Naive thymus-derived CD4-positive, alpha-beta T cell (primary cell): ENCODE measurements at places on chromosomes 5 and 9. TPM values are rescaled to one million over a fixed set of nuclear protein-coding genes. Genes with fewer than 3 reads are reported as not detected.

DNA sequence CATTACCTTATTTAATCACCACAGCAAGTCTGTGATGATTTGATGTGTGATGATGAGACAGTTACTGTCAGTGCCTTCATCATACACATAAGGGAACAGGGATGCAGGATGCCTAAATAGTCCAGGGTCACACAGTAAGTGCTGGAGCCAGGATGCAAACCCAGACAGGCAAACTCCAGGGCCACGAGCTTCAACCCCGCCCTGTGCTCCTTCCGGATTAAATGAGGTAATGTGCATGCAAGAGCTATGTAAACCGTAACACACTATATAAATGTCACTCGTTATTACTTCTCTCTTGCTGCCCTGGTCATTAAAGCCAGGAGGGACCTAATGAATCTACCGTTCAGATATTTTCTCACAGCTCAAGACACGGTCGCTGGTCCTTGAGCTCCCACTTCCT lies 12.8 kb downstream of the SMIM23 start:
- H3K4me1 ChIP-seq: no peaks in the 10 kb centered on the region
- H3K4me3 ChIP-seq: no peak overlapping the region
- DNase-seq: no peak
- H3K27me3 ChIP-seq: no peaks in the 10 kb centered on the region
- H3K27ac ChIP-seq: no peak overlapping the region

DNA sequence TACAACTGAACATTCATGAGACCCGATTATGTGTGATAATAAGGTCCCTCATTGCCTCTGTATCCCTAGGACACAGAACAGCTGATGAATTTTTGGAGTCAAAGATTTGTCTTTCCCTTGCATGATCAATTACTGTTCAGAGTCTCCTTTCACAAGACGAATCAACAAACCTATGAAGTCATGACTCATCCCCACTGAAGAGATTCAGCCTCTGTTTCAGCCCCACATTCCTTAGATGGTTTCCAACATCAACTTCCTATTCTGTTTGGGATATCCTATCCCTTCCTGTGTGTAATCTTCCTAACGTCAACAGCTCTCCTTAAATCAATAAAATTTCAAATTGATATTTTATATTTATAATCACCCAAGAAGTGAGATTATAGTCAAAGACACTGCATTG lies 199.0 kb downstream of the DNAH5 start:
- H3K27me3 ChIP-seq: no peaks in the 10 kb centered on the region
- no peaks in the 10 kb centered on the region for H3K36me3 ChIP-seq
- H3K4me1 ChIP-seq: no peaks in the 10 kb centered on the region
- H3K27ac ChIP-seq: no peak overlapping the region
- H3K4me3 ChIP-seq: no peak overlapping the region
- no peak for DNase-seq

- DNase-seq: no peak
- peaks cover 33% of the 10 kb centered on the region for H3K4me1 ChIP-seq
- H3K4me3 ChIP-seq: no peak overlapping the region
- H3K27ac ChIP-seq: peak overlapping the region; percentile 93
- no peaks in the 10 kb centered on the region for H3K27me3 ChIP-seq
- H3K36me3 ChIP-seq: no peaks in the 10 kb centered on the region
Measured at GRCh38 chr5:151225475-151225874, 1.6 kb upstream of the CCDC69 start.

The INSL4 gene
- total RNA-seq: not detected in 2 replicates

DNA sequence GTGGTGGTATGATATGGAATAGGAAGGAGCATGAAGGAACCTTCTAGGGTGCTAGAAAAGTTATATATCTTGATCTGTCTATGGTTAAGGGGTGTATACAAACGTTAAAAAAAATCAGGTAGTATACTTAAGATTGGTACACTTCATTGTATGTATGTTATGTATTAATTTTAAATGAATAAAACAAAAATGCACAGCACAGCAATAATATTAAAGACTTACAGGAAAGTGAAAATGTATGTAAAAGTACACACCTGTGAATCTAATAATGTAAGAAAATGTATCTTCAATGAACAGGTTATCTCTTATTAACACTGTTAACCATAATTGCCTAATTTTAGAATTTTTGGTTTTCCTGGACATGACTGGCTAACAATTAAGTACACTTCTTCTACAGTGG lies 77.2 kb downstream of the HMGCR start:
- DNase-seq: no peak
- H3K36me3 ChIP-seq: peaks cover 16% of the 10 kb centered on the region
- no peak overlapping the region for H3K4me3 ChIP-seq
- H3K4me1 ChIP-seq: no peaks in the 10 kb centered on the region

The OMD gene
- total RNA-seq: not detected in 2 replicates

The PCDHB16 gene
- not detected for total RNA-seq

DNA sequence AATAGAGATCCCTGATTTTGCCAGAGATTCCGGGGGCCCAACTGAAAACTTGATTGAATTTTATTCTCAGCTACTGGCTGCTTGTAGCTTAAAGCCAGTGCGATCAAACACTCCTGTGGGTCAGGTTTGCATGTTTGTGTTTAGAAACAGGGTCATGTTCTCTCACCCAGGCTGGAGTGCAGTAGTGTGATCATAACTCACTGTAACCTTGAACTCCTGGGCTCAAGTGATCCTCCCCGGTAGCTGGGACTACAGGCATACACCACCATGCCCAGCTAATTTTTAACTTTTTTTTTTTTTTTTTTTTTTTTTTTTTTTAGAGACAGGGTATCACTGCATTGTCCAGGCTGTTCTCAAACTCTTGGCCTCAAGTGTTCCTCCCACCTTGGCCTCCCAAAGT lies 66.6 kb downstream of the LRRC70 start:
- H3K4me1 ChIP-seq: no peaks in the 10 kb centered on the region
- no peaks in the 10 kb centered on the region for H3K36me3 ChIP-seq
- H3K27me3 ChIP-seq: no peaks in the 10 kb centered on the region
- DNase-seq: no peak
- H3K27ac ChIP-seq: no peak overlapping the region

GRCh38 chr9:128635266-128636023 lies 21.2 kb downstream of the DYNC2I2 start:
- DNase-seq: no peak
- H3K4me1 ChIP-seq: no peaks in the 10 kb centered on the region
- H3K27me3 ChIP-seq: no peaks in the 10 kb centered on the region
- H3K4me3 ChIP-seq: no peak overlapping the region
- peaks cover 5% of the 10 kb centered on the region for H3K36me3 ChIP-seq

DNA sequence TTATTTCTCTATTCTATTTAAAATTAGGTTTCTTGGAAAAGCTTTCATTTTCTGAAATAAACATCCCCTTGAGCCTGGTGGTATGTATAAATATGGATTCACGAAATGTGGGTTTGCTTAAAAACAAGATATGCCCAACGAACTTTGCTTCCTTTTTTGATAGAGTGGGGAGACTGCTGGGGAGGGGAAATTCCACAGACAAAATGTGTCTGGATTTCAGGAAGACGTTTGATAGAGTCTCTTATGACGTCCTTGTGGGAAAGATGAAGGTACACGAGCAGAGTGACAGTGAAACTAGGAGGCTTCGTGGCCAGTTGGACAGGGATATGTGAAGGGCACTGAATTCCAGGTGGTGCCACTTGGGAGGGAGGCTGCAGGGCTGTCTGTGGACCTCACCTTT lies 84.5 kb upstream of the RPS23 start:
- H3K27ac ChIP-seq: no peak overlapping the region
- peaks cover 7% of the 10 kb centered on the region for H3K4me1 ChIP-seq

The GPR151 gene
- total RNA-seq: not detected

DNA sequence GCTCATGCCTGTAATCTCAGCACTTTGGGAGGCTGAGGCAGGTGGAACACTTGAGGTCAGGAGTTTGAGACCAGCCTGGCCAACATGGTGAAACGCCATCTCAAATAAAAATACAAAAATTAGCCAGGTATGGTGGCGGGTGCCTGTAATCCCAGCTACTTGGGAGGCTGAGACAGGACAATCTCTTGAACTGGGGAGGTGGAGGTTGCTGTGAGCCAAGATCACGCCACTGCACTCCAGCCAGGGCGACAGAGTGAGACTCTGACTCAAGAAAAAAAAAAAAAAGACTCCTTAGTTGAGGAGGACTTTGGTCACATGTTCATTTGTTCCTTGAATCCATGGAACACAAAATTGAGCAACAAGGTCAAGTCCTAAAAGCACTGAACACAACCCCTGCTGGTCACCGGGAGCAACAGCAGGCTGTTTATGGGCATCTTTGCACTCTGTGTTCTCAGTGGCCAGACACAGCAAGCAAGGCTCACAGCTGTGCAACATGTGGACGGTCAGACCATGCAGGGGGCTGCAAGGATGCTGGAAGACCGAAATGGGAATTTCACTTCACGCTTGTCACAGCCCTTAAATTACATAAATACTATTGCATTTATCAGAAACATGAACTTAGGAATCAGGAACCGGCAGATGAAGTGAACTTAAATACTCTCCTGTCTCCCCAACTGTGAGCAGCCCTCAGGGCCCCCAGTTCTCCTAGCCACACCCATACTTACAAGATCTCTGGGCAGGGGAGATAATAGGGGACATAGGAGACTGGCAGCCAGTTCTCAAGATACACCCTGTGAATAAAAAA lies 2.8 kb downstream of the GBGT1 start:
- peak; percentile 34 for DNase-seq
- peaks cover 3% of the 10 kb centered on the region for H3K4me1 ChIP-seq
- no peaks in the 10 kb centered on the region for H3K27me3 ChIP-seq
- no peaks in the 10 kb centered on the region for H3K36me3 ChIP-seq
- no peak overlapping the region for H3K4me3 ChIP-seq

GRCh38 chr9:124574534-124575375 lies 67.6 kb upstream of the NR5A1 start:
- no peaks in the 10 kb centered on the region for H3K36me3 ChIP-seq
- H3K27me3 ChIP-seq: no peaks in the 10 kb centered on the region
- H3K27ac ChIP-seq: no peak overlapping the region
- DNase-seq: no peak

DNA sequence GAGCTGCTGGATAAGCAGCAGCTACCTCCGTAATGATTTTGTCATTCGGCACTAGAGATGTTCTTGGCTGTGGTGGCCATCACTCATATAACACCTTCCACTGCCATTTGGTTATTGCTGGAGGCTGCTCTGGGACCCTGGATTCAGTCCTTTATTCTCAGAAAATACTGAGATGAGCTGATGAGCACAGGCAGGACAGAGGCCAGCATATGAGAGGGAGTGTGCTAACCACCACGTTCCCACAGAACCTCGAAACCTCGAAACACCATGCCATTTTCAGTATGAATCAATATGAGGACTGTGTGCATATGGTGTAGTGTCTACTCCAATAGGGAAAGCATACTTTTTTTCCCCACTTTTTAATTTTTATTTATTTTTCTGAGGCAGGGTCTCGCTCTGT lies 56.6 kb downstream of the ADAM19 start:
- H3K4me1 ChIP-seq: no peaks in the 10 kb centered on the region
- H3K4me3 ChIP-seq: no peak overlapping the region
- H3K36me3 ChIP-seq: no peaks in the 10 kb centered on the region
- peak; percentile 39 for DNase-seq
- H3K27me3 ChIP-seq: no peaks in the 10 kb centered on the region

The MARCOL gene
- total RNA-seq: not detected

- no peaks in the 10 kb centered on the region for H3K27me3 ChIP-seq
- no peaks in the 10 kb centered on the region for H3K4me1 ChIP-seq
- H3K4me3 ChIP-seq: no peak overlapping the region
- H3K27ac ChIP-seq: no peak overlapping the region
- DNase-seq: no peak
Measured at GRCh38 chr5:136114414-136115125, 18.1 kb upstream of the SMAD5 start.

DNA sequence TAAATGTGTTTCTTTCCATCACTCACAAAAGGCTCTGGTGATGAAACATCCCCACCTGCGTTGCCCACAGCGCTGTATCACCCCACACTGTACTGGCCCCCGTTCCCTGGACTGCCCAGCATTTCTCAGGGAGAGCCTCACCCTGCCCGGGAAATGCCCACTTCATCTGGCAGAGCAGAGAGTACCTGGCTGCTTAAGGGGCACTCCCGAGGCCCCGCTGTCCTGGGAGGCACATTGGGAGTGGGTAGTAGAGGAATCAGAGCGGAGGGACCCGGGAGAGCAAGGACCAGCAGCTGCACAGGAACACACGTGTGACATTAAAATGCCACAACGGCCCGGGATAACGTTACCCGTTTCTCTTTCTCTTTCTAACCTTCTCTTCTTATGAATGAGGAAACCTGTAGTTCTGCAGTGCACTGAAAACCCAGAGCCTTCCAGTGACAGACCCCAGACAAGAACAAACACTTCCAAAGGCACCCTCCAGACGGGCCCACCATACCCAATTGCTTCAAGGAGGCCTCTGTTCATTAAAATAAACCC lies 110.0 kb downstream of the ROR2 start:
- H3K4me1 ChIP-seq: no peaks in the 10 kb centered on the region
- no peak overlapping the region for H3K4me3 ChIP-seq
- H3K27ac ChIP-seq: no peak overlapping the region

- DNase-seq: no peak
- no peaks in the 10 kb centered on the region for H3K36me3 ChIP-seq
- no peaks in the 10 kb centered on the region for H3K4me1 ChIP-seq
Measured at GRCh38 chr5:82707741-82708140, 369.5 kb downstream of the TMEM167A start.

The PHAX gene
- 14.5 TPM for total RNA-seq

- no peak for DNase-seq
- no peaks in the 10 kb centered on the region for H3K36me3 ChIP-seq
- H3K4me1 ChIP-seq: no peaks in the 10 kb centered on the region
- H3K4me3 ChIP-seq: no peak overlapping the region
- H3K27me3 ChIP-seq: no peaks in the 10 kb centered on the region
Measured at GRCh38 chr5:111694133-111694532, 62.9 kb downstream of the NREP start.

GRCh38 chr5:14521748-14522147 lies 59.8 kb upstream of the OTULINL start:
- H3K27me3 ChIP-seq: no peaks in the 10 kb centered on the region
- H3K27ac ChIP-seq: no peak overlapping the region
- no peak overlapping the region for H3K4me3 ChIP-seq
- DNase-seq: no peak
- H3K36me3 ChIP-seq: no peaks in the 10 kb centered on the region

- no peaks in the 10 kb centered on the region for H3K36me3 ChIP-seq
- H3K4me3 ChIP-seq: no peak overlapping the region
- H3K4me1 ChIP-seq: no peaks in the 10 kb centered on the region
Measured at GRCh38 chr9:106419829-106420228, 443.1 kb upstream of the ZNF462 start.

- no peak for DNase-seq
- H3K27me3 ChIP-seq: no peaks in the 10 kb centered on the region
- H3K4me1 ChIP-seq: no peaks in the 10 kb centered on the region
- no peak overlapping the region for H3K4me3 ChIP-seq
- H3K27ac ChIP-seq: no peak overlapping the region
Measured at GRCh38 chr5:131496400-131496713, 138.7 kb downstream of the RAPGEF6 start.

GRCh38 chr5:22844636-22845035 lies 8.5 kb downstream of the CDH12 start:
- DNase-seq: no peak
- no peak overlapping the region for H3K4me3 ChIP-seq
- H3K4me1 ChIP-seq: no peaks in the 10 kb centered on the region
- H3K27ac ChIP-seq: no peak overlapping the region
- H3K36me3 ChIP-seq: no peaks in the 10 kb centered on the region
